Endothelial cell (in vitro differentiated cells): ENCODE measurements at places on chromosomes 12 and 14.
A peak's percentile ranks its signal among the peaks of the same experiment; 100 is the strongest.

- DNase-seq: no peak
These were observed 97.3 kb downstream of the INSM2 start for GRCh38 chr14:35631071-35631805.

GRCh38 chr14:105711044-105711620 lies 184.7 kb downstream of the TMEM121 start:
- no peak for DNase-seq

GRCh38 chr14:100692256-100692655 lies 34.4 kb upstream of the DLK1 start:
- DNase-seq: no peak

DNA sequence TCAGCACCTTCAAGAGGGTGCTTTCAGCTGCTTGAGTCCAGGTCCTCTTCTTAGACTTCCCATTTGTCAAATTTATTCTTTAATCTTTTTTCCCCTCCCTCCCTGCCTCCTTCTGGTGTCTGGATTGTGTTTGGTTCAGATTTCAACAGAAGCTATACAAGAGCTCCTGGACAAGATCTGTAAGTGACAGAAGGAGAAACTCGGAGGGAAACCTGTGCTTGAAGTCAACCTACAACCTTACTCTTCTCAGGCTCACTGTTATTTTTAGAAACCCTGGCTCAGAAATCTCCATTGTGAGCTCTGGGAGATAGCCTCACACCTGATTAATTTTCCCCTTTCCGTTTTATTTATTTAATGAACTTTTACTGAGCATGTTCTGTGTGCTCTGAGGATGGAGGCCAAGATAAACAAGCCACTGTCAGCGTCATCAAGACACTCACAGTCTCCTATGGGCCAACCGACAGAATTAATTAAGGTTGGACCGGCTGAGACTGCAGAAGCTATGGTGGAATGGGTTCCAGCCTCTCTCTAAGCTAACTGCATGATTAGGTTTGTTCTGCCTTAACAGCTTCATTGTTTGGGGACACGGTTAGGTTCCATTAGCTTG lies 13.5 kb downstream of the PDE1B start:
- DNase-seq: no peak

- no peak for DNase-seq
These were observed 11.7 kb upstream of the DAAM1 start for GRCh38 chr14:59176765-59177164.

GRCh38 chr14:87628129-87628528 lies 364.9 kb downstream of the GALC start:
- peak; percentile 56 for DNase-seq

- DNase-seq: no peak
These were observed 1439.1 kb upstream of the FLRT2 start for GRCh38 chr14:84090837-84091236.

GRCh38 chr12:57162553-57163125 lies 15.2 kb upstream of the LRP1-AS start:
- DNase-seq: no peak

- DNase-seq: no peak
These were observed 188.5 kb upstream of the PRMT8 start for GRCh38 chr12:3302401-3303041.

DNA sequence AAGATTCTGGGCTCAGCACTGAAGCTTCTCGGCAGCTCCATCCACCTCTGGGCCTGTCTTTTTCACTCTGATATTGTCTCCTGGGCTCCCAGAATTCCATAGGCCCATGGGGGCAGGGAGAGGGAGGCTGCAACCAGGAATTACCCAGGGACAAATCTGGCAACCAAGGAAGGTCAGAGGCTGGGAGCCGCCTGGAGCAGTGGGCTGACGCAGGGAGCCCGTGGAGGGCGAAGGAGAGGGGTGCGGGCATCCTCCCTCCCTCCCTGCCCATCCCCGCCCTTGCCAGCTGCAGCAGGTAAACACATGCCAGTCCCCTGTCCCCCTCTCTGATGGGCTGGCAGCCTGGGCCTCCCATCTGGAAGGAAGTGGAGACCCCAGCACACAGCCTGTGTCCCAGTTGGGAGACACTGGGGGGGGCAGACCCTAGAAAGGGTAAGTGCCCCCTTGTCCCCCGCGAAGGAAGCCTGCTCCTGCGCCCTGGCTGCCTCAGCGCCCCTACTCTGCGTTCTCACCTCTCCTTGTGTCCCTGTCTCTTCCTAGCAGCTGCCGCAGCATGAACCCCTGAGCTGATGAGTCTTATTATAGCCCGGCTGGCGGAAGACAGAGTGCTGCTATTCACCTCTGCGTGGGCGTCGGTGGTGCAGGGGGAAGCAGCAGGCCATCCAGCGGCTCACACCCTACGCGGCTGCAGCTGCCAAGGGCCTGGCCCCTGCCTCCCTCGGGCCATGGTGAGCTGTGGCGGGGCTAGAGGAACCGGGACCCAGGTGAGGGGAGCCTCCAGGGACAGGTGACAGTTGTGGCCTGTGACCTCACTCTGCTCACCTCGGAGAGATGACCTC lies 6.7 kb downstream of the LRTM2 start:
- no peak for DNase-seq

- no peak for DNase-seq
These were observed 43.8 kb downstream of the RIMBP2 start for GRCh38 chr12:130672089-130672820.

DNA sequence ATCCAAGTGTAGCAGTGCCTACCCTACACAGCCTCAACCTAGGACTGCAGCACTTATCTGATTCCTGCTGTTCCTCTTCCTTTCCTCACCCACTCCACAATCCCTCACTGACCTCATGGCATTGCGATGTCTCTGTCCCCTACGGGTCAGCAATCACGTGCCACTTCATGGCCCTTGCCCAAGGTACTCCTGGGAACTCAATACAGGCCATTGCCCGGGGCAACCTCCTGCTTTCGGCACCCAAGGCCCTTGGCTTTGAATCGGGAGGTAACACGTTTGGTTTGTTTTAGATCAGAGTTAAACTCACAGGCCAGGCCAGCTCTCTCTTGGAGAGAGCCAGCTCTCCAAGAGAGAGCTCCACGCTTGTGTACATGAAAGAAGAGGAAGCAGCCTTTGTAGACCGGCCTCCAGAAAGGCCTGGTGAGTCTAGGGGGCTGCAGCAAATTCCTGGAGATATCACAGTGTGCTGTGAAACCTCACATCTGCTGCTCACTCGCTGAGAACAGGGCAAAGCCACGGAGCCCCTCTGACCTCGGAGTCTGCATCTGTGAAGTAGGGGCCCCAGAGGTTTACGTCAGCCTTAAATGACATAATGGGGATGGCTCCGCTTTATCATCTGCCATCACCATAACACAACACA lies 12.2 kb downstream of the CLMN start:
- DNase-seq: no peak

- no peak for DNase-seq
These were observed 130.9 kb upstream of the PLEKHA5 start for GRCh38 chr12:18998343-18999261.

DNA sequence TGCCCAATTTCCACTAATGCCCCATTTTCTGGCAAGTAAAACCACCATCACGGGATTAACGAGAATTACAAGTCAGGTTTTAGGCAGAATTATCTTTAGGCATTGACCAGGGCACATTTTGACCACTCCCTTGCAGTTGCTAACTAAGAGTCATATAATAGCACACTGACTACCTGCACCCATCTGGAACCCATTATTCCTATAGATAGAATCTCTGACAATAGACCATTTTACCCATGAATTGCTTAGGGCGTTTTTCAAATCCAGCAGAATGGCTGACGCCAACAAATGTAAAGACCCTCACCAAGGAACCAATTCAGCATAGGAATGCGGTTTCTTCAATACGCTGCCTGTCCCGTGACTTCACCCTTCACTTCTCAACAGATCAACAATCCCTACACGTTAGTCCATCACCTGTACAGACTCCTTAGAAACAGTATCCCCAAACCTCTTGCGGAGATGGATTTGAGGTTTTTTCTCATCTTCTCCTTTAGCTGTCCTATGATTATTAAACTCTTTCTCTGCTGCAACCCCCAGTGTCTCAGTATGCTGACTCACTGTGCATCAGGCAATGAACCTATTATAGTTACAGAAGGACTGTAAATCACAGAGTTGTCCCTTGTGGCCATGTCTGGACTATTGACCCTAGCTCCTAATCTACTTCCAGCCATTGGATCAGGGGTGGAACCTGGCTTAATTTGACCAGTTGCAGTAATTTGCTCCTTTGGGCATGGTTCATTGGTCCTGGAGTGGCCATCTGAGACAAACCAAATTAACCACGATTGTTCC lies 177.3 kb upstream of the PLXNC1 start:
- DNase-seq: no peak

- DNase-seq: no peak
These were observed 3.7 kb downstream of the BIN2 start for GRCh38 chr12:51320311-51320694.

DNA sequence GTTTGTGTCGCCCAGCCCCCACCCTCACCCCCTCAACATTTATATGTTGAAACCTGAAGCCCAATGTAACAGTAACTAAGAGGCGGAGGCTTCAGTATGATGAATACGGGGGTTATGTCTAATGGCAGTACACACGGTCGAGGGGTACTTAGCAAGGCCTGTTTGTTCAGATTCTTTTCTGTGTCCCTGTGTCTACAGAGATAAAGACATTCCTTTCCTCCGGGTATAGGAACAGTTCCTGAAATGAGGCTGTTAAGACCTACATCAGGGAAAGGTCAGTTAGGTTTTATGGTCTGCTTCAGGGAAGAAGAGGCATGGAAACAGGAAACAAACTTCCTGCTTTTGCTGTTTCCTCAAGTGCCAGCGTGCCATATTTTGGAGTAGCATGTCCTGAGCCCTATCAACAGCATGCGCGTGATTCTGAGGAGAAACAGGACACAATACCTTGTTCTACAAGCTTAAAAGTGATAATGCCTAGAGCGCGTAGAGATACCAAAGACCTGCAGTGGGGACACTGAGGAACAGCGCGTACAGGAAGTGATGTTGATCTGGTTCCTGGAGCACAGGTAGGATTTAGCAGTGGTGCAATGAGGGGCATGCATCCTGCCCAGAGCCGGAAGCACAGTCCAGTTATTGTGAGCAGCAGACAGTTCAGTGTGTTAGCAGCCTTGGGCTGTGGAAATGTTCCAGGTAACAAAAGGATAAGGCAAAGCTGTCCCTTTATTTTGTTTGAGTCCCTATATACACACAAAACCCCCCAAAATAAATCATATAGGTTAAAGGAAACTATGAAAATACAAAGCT lies 47.2 kb downstream of the FGD4 start:
- peak; percentile 28 for DNase-seq

DNA sequence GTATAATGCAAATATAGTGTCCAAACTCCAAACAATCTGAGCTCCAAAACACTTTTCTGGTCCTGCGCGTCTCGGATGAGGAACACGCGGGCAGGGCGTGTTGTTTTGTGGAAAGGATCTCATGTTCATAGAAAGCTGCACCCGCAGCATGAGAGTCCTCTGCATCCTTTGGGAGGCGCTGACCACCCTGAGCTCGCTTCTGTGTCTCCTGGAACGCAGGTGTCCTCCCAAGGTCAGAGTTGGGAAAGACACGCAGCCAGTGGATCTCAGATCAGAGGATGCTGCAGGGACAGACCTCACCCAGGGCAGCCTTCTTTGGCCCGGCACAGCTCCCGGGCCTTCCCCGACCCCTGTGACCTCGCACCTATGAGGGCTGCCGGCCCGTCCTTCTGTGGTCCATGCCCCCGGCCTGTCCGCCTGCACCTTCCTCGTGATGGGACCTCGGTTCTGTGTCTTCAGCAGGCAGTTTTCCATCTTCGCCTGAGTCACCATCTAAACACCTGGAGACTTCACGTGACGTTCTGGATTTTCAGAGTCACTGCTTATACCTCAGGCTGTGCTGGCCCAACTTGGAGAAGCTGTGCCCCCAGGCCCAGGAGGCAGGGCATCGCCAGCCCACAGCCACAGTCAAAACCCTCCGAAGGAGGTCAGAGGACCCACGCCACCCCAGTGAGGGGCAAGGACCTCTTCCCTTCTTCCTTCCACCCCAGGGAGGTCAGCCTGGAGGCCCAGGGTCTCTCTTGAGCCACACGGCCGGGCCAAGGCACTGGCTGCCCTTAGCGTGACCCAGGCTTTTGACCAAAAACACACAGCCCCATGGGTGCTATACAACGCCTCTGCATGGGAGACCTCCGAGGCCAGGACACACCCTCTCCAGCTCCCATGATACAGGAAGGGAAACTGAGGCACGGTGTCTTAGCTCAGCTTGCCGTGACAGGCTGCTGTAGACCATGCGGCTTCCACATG lies 25.9 kb downstream of the MMP17 start:
- no peak for DNase-seq

- DNase-seq: no peak
These were observed 82.5 kb downstream of the MED13L start for GRCh38 chr12:116194935-116195431.

DNA sequence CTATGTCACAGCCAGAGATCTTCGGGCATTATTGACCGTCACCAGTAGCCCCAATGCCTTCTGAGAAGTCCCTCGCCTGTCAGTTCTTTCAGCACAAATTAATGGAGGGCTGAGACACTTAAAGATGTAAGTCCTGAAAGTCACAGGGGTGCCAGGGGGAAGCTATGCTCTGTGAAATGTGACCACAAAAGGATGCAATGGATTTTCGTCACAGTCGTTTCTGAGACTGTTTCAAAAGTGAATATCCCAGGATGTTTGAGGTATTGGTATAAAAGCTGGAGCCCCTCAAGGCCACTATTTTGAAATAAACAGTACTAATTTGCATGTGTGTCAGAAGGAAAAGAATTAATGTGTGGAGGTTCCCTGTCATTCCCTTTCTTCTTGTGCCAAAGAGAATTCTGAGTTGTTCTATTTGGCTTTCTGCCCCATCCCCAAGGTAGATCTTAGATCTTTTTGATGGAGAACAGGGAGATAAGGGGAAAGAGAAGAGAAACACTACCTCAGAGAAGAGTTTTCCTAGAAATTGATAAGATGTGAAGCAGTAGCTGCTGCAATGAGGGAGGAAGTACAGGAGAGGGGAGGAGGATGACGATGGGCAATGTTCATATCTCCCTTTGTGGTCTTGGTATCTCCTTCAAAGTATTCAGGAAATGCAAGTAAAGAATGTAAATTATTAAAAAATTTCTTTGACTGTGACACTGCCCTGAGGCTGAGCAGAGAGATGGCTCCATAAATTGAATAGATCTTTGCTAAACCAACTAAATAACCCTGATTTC lies 101.8 kb upstream of the NAP1L1 start:
- no peak for DNase-seq

DNA sequence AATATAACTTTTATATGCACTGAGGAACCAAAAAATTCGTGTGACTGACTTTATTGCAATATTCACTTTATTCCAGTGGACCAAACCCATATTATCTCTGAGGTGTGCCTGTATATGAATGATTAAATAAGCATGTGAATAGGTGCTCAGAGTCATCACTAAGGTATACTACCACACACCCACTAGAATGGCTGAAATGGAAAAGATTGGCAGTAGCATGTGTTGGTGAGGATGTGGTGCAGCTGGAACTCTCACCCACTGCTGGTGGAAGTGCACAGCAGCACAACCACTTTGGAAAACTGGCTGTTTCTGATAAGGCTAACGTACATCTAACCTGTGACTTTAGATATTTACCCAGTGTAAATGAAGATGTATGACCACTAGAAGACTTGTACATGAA lies 36.8 kb downstream of the GOLGA5 start:
- DNase-seq: no peak

GRCh38 chr12:103620395-103620794 lies 33.3 kb downstream of the STAB2 start:
- no peak for DNase-seq
